CD4-positive, alpha-beta T cell treated with Interleukin-2 at 100 ng/mL for 4 hours (primary cell): ENCODE measurements at places on chromosomes 1 and 21.
A peak's percentile ranks its signal among the peaks of the same experiment; 100 is the strongest.

DNA sequence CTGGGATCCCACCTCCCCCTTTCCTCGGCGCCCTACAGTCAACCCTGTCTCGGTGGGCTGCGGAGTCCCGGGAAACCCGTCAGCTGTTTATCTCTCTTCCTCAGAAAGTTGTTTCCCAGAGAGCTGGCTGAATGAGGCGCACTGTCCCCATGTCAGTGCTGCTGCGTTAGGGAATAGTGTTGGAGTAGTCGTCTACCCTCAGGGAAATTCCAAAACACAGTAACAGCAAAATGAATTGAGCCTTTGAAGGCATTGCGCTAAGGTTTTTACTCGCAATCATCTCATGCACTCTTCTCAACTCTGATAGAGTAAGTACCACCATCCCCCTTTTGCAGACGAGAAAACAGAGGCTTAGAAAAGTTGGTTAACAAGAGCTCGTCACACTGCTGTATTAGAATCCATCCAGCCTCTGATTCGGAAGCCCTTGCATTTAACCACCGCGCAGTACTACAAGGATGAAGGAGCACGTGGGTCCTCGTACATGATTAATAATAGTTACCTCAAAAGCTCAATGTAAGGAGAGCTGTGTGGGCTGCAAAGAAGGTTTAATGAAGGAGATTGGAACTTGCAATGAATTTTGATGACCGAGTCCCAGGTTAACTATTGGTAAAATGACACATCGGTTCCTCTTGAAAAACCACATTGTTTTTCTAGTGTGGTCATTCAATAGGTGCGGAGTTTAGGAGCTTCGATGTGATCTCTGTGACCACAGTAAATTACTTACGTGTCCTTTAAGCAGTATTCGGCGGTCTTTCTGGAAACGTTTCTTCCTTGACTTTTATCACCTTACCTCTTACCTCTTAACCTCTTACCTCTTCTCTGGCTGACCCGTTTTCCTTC lies 788 bp upstream of the EDEM3 start:
- peak; percentile 71 for DNase-seq

GRCh38 chr1:204837440-204838084 lies 33.1 kb upstream of the NFASC start:
- no peak for DNase-seq

GRCh38 chr1:207058252-207058651 lies 5.2 kb downstream of the PFKFB2 start:
- DNase-seq = no peak

- no peak for DNase-seq
These were observed 57.2 kb downstream of the EDN2 start for GRCh38 chr1:41427122-41427913.

- no peak for DNase-seq
These were observed 70.2 kb downstream of the DAB1 start for GRCh38 chr1:57353654-57354053.

DNA sequence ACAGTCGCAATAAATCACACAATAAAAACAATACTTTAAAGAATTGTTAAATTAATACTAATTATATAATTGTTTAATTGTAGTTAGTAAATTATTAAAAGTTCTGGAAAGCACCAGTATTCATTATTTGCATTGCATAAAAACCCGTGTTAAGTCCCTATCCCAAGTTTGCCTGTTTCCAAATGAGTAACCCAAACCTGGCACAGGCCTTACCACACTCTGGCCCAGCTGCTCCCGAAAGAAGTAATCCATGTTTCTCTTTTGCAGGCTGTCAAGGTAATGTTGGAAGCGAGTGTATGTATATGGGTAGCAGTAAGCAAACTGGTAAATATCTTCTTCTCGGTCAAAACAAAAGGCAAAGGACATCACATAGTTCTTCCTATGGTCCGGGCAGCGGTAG lies 268.7 kb upstream of the BEND5 start:
- DNase-seq = no peak

DNA sequence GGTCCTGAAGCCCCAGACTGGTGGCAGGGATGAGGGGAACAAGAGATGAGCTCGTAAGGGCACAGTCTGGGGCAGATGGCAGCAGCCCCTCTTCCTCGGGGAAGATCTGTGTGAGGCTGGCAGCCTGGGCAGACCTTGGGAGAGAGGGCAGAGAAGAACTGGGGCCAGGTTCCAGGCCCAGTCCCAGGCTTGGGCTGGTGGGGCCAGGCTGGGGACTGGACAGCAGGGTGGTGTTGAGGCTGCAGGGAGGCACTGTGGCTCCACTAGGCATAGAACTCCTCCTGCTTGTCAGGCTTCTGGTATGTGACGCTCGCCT lies 35.7 kb downstream of the SDC3 start:
- no peak for DNase-seq
